ENCODE measurements at places on chromosomes 2 and 18.

DNA sequence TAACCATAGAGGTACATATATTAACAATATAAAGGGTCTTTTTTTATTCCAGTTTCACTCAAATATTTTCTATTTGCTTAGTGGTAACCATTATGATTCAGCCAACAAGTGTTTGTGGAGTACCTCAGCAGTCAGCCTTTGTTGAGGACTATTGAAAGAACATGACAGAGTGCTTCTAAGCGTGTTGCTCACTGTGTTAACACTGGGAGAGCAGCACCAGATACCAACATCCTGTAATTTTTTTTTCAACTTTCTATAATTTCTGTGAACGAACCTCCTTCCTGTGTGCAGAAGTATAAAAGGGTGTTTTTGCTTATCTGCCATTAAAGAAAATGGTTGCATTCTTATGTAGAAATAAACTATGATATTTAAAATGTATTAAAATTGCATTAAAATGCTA lies 239.0 kb downstream of the PHLPP1 start:
- no peak for DNase-seq

GRCh38 chr2:209191139-209191538 lies 232.7 kb upstream of the MAP2 start:
- no peak for DNase-seq

GRCh38 chr2:217068677-217069250 lies 208.9 kb upstream of the TNP1 start:
- DNase-seq: no peak

DNA sequence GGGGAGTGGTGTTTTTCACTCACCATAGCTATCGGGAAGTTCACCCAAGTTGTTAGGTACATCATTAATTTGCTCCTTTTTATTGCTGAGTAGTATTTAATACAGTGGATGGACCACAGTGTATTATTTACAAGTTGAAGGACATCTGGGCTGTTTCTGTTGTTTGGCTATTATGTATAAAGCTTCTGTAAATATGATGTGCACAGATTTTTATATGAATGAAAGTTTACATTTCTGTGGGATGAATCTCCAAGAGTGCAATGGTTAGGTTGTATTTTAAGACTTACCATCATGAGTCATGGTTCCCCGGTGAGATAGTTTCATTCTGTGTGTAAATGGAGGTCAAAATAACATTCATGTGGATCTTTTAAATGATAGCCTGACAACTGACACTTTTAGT lies 337.4 kb downstream of the PTPRM start:
- no peak for DNase-seq

DNA sequence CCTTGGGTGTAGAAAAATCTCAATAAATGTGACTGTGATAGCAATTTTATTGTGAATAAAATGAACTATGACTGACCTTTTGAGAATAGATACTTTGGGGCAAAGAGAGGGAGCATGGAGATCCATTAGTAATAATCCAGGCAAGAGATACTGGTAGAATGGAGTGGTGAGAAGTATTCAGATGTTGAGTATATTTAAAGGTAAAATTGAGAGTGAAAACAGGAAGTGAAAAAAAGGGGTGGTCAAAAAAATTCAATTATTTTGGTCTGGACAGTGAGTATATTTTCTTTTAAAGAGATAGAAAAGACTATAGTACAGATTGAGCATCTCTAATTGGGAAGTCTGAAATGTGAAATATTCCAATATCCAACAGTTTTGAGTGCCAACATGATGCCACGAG lies 1515.6 kb upstream of the NXPH2 start:
- no peak for DNase-seq

DNA sequence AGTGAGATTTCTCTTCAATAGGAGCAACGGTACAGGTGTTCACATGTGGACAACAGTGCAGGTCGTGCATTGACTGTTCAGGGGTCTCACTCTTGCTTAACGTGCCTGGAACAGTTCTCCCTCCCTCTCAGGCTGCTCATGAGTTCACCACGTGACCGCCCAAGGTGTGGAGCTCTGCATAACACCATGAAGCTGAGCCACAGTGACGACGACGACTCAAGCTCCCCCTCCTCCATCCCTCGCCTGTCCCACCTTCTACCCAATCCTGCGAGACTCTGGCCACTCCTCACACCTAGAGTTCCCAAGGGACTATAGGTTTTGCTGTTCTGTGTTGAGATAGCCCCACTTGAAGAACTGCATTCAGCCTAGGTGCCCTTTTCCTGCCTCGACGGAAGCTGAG lies 42.8 kb downstream of the STK25 start:
- DNase-seq: no peak

- DNase-seq: no peak
Observed at GRCh38 chr18:484749-485464, 15.6 kb downstream of the COLEC12 start.

DNA sequence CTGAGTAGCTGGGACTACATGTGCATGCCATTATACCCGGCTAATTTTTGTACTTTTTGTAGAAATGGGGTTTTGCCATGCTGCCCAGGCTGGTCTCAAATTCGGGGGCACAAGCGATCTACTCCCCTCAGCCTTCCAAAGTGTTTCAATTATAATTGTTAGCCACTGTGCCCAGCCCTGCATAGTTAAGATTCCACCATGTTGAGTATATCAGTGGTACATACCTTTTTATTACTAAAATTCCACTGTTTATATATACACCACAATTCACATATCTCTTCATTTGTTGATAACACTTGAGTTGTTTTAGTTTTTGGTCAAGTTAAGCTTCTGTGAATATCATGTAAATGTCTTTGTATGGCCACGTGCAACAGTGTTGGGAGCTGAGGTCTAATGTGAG lies 12.8 kb upstream of the FMNL2 start:
- DNase-seq: no peak

DNA sequence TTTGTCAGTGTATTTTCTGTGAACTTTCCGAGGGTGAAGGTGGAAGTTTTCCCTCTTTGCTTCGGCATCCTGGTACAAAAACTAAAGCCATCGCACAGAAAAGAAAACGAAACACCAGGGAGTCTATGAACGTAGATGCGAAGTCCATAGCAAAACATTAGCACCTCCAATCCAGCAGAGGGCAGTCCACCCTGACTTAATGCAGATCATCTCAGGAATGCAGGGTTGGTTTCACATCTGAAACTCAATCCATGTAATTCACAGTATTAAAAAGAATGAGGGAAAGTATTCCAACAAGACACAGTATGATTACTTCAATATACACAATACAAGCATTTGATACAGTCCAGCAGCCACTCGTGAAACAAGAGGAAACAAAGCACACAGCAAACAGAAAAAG lies 70.8 kb downstream of the RTP5 start:
- DNase-seq: no peak

DNA sequence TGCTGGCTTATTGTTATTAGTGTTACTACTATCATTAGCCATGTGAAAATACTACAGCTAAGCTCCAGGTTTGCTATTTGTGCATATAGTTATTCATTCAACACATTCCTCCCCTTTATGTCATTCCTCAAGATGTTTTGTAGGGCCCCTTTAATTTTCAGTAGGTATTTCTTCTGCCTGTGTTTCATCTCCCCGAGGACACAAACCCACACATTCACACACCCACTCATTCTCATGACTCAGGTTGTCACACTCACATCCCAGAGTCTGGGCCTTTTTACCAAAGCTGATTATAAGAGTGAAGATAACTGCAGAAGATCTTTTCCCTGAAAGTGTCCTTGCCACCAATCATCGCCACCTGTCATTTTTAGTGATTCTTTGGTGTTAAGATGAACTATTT lies 68.6 kb upstream of the SPOPL start:
- DNase-seq: peak; percentile 45

- no peak for DNase-seq
Observed at GRCh38 chr2:61109291-61109690, 43.6 kb downstream of the SANBR start.

GRCh38 chr2:190626641-190627210 lies 22.2 kb upstream of the NAB1 start:
- DNase-seq: no peak

GRCh38 chr18:42364766-42365165 lies 409.7 kb downstream of the PIK3C3 start:
- no peak for DNase-seq

- no peak for DNase-seq
Observed at GRCh38 chr2:16148632-16149348, 208.4 kb downstream of the MYCN start.

DNA sequence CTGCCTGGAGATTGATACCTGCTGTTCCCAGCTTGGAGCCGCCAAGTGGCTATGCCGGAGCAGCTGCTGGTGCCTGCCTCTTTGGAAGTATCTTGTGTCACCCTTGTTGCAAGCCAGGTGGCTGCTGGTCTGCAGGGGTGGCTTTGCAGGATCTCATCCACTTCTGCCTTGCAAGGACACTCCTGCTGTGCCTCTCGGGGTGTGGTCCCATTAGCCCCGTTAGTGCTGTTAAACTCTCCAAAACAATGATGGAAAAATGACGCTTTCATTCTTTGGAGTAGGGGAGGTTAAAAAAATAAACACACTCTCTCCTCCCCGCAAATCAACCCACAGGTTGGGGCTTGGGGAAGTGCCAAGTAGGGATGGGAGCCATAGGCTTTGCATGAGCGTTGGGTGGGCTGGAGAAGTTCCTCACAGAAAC lies 352.8 kb downstream of the RNF144A start:
- no peak for DNase-seq

- DNase-seq: peak; percentile 48
Observed at GRCh38 chr2:238336151-238336550, 15.8 kb downstream of the TRAF3IP1 start.

- DNase-seq: no peak
Observed at GRCh38 chr2:160208655-160209515, 8.8 kb upstream of the ITGB6 start.

DNA sequence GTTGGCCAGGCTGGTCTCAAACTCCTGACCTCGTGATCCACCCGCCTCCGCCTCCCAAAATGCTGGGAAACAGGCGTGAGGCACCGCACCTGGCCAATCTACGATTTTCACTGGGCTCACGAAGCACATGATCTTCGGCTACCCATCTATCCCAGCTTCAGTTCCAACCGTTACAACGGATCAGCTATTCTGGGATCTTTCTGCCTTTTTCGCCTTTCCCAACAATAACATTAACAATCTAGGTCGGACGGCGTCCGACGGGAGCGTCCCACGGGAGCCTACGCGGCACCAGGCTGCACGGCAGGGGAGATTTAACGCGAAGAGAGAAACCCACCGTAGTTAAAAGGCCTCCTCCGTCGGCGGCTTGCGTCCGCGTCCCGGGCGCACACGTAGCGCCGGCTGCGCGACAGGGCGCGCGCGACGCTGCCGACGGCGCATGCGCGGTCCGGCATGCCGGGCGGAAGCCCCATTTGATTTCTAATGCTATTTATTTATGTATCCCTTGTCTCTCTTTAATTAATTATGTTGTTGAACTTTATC lies at the start of gene MSL3B:
TSS of gene MSL3B (minus strand) at position 394 of the 540 bp plus-strand sequence.
- no peak for DNase-seq

GRCh38 chr2:45884126-45884525 lies 232.7 kb downstream of the PRKCE start:
- no peak for DNase-seq

DNA sequence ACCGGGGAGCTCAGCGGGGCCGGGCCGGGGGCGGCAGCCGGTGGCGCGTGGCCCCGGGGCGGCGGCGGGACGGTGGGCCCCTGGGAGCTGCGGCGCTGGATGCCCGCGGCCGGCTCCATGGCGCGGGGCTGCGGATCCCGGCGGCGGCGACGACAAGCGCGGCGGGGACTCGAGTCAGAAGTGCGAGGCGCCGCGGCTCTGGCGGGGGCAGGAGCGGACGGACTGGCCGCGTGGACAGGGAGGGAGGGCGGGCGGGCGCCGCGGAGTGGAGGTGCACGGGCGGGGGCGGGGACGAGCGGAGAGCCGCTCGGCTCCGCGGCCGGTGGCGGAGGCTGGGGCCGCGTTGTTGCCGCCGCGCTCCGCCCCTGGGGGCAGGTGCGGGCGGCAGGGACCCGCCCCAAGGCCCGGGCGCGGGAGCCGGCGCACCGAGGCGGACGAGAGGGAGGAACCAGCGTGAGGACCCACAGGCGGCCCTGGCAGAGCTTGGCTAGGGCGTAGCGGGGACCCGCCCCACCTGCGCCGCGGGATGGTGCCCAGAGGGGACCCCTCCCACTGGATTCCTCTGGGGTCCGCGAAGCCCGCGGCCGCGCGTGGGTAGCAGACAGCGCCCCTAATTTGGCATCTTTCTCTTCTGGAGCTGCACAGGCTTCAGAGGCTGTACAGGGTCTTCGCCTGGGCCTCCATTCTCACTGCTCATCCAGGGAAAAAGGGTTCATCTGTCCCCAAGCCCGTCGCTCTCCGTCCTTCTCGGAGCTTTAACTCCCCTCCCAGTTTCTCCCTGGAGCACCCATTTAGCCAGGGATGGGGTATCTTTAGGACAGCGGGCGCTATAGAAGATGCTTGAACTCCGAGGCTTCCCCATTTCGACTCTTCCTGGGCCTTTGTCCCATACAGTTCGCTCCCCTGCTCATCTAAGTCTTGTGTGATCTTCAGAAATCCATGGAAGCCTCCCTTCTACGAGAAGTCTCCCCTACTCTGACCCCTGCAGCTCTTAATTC lies at the start of gene TMEM163:
TSS of gene TMEM163 (minus strand) at position 184 of the 998 bp plus-strand sequence.
- DNase-seq: no peak

DNA sequence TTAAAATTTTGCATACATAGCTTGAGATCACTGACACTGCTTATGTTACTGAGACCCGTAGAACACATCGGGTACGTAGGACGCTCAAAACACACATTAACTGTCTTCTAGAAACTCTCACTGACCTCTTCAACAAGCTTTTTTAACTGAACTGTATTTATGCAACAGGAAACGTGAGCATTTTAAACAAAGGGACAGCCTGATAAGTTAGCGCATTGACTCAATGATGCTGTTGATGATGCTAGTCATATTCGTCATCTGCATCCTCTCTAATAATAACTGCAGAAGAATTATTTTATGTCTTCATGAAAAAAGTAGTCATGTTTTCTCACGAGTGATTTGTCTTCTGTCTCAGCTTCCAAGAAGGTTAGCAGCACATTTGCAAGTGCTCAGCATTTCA lies 824.0 kb downstream of the DCDC2C start:
- no peak for DNase-seq

GRCh38 chr18:79698668-79699335 lies 19.2 kb downstream of the CTDP1 start:
- DNase-seq: no peak

GRCh38 chr2:238344035-238344434 lies 23.7 kb downstream of the TRAF3IP1 start:
- DNase-seq: no peak

GRCh38 chr2:127641846-127642507 lies 4.0 kb upstream of the GPR17 start:
- no peak for DNase-seq

DNA sequence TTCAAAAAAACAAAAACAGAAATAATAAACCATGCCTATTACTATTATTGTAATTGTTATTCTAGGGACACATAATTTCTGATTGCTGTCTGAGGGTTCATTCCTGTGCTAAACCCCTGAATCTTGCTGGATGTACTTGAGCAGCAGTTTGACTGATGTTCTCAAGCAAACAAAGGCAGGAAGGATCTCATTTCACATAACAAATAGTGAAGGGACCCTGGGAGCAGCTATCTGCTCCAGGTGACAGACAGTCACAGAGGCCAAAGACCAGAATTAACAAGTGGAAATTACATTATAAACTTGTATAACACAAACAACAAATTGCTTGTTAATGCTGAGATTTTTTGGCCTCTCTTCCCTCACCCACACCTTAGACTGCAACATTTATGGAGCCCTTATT lies 284.2 kb downstream of the THSD7B start:
- no peak for DNase-seq

GRCh38 chr18:59141294-59142068 lies 1.8 kb downstream of the SEC11C start:
- no peak for DNase-seq
